ENCODE measurements at places on chromosomes 7 and 10.

DNA sequence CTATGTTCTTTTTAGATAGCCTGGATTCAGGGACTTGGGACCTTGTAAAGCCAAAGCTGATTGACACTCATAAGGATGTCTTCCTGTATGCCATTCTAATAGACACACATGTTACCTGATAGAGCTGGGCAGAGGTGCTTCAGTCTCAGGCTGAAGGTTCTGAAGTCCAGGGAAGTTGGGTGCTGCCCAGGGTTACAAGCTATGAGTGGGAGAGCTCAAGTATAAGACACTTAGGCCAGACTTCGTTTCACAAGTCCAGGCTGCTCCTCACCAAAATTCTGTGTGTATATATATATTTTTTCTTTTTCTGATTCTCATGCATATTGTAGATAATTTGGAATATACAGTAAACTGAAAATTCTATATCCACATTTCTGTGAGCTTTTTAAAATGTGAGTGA lies 144.2 kb downstream of the HDAC9 start:
- no peak for DNase-seq

DNA sequence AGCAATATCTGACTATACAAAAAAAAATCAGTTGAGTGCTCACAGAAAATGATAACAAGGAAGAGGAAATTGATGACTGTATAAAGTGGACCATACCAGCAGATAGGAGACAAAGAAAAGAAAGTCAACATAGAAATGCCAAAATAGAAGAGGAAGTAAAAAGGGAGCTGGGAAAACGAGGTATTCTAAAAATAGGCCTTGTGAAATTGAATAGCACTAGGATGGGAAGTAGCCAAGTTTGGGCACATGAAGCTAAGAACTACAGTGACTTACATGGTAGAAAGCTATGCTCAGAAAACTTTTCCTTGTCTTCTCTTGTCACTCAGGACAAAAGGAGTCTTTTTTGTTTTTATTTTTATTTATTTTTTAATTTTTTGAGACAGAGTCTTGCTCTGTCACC lies 76.2 kb upstream of the APBB1IP start:
- no peak for DNase-seq

DNA sequence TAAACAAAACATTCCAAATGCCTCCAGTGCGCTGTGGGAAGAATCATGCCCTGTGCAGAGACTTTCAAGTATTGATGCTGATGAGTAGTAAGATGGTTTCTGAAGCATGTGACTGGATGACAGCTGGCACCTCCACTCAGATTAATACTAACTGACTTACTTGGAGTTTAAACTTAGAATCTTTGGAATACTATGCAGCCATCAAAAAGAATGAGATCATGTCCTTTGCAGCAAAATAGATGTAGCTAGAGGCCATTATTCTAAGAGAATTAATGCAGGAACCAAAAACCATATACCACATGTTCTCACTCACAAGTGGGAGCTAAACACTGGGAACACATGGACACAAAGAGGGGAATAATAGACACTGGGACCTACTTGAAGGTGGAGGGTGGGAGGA lies 73.8 kb upstream of the CHCHD3 start:
- no peak for DNase-seq

GRCh38 chr10:15760681-15761080 lies 41.0 kb upstream of the ITGA8 start:
- no peak for DNase-seq

DNA sequence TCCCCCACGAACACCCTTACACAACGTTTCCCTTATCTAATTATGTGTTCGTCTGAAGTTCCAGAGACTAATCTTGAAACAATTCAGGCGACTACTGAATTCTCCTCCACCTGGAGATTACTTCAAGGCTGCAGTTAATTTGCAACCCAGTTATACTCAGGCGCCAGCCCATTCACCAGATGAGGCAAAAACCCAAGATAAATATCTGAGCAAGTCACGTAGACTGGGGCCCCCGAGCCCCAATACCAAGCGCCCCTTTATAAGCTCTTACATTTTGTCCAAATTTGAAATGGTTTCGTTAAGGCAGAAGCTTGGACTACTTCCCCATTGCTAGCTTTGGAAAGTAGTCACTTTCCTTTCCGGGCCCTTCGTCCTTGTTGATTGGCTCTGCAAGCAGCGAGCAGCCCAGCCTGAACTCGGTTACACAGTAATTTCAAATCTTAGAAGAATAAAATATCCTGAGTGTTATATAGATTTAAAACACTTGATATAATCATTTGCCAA lies 1.2 kb downstream of the TPK1 start:
- DNase-seq: no peak

GRCh38 chr7:149202831-149203231 lies 7.5 kb downstream of the ZNF282 start:
- no peak for DNase-seq

DNA sequence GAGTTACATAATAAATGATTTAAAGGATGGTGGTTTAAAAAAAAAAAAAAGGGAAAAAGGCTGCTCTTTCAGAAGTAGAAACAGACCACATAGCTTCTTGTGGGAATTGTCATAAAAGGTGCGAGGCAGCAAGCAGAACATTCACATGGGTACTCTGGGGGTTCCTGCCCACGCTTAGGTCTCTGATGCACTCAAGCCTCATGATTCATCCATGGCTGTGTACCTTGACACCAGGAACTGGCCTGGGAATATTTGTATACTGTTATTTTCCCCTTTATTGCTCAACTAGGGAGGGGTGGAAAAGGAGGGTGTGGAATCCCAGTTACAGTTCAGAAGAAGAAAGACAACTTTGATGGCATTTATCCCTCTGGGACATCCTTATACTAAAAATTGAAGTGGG lies 4.0 kb downstream of the PON2 start:
- DNase-seq: no peak

- no peak for DNase-seq
These were observed 27.5 kb upstream of the FIGNL1 start for GRCh38 chr7:50477640-50478039.

- DNase-seq: no peak
These were observed 18.6 kb downstream of the SFTPD start for GRCh38 chr10:79930267-79930666.
